Subcutaneous adipose tissue (tissue), 4 donors: ENCODE measurements at places on chromosomes 1 and 21. TPM values are rescaled to one million over a fixed set of nuclear protein-coding genes. Genes with fewer than 3 reads are reported as not detected.

The VAV3 gene
- 13.1 TPM for total RNA-seq

The LIPI gene
- not detected for total RNA-seq

The RGSL1 gene
- total RNA-seq, result not detected

The EFNA1 gene
- total RNA-seq, result 20.9 TPM

The LCE1A gene
- total RNA-seq, result not detected

The UQCRHL gene
- 1.6 TPM for total RNA-seq

The GLIS1 gene
- not detected for total RNA-seq
